Hippocampal formation (tissue), 2 donors: ENCODE measurements at places on chromosomes 1 and 21.

DNA sequence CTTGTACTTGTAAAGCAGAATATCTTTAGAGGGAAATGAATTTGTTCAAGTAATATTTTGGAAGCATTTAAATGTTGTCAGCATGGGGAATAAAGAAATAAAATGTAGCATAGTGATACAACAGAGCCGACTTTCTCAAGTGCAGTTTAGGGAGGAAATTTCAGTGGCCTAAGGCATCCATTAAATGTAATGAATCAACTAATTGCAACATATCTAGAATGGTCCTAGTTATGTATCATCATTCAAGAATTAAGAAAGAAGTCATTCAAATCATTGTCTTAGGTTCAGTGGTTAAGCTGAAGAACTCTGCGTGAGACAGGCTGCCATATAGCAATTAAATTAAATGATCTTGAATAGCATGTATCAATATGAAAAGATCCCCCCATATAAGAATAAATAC, 360.7 kb downstream of the TBX15 start:
- DNase-seq: no peak

DNA sequence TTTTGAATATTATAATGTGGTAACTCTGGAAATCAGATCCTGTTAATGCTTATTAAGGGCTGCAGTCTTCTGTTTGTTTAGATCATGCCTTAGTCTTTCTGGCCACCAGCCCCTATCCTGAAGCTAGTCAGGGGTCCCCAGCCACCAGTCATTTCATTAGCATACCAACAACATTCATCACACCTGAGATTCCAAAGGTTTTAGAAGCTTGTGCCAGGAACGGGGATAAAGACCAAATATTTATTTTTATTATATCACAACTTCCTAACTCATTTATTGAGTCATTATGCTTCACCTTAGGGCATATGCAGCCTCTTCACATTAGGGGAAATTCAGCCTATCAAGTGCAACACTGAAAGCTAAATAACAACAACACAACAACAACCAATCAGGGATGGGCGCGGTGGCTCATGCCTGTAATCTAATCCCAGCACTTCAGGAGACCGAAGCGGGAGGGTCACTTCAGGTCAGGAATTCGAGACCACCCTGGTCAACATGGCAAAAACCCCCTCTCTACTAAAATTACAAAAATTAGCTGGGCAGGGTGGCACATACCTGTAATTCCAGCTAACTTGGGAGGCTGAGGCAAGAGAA, 2.9 kb upstream of the PSEN2 start:
- DNase-seq: no peak

GRCh38 chr1:83704350-83704749, 294.6 kb downstream of the TTLL7 start:
- no peak for DNase-seq

DNA sequence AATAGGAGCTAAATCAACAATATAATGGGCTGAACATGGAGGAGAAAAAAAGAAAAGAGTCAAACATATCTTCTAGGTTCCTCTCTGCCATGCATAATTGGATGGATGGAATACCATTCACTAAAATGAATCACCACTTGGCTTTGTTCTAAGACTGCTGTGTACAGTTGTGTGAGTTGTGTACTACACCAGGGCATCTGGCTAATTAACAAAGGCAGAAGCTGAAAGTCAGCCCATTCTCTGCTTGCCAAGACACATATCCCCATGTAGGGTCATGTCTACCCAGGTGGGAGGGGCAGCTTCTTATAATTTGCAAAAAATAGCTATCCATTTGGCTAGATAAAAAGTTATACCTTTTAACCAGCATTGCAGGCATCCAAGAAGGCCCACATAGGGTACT, 21.0 kb downstream of the JUN start:
- no peak for DNase-seq

GRCh38 chr1:9577423-9577822, 11.3 kb upstream of the TMEM201 start:
- DNase-seq: no peak
